ENCODE measurements at places on chromosomes 11 and 22.

- DNase-seq: no peak
These were observed 5.9 kb downstream of the SIAE start for GRCh38 chr11:124667601-124668000.

DNA sequence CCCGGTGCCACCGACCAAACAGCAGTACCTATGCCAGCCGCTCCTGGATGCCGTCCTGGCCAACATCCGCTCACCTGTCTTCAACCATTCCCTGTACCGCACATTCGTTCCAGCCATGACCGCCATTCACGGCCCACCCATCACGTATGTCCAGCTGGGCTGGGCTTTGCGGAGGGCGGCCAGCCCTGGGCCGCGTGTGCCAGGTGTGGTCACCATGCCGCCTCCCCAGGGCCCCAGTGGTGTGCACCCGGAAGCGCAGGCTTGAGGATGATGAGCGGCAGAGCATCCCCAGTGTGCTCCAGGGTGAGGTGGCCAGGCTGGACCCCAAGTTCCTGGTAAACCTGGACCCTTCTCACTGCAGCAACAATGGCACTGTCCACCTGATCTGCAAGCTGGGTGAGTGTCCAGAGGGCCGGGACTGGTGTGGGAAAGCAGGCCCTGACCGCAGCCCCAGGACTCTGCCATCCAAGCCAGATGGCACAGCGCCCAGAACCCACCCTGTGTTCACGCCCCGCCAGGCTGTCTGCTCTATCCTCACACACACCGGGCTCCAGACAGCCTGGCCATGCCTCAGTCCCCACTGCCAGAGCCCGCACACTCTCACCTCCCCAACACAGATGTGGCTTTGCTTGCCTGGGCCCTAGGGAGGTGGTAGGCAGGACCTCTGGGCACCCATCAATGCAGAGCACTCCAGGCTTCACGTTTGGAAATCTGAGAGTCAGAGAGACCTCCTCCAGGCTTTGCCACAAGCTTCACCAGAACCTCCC, 77.6 kb downstream of the MED15 start:
- no peak for DNase-seq

DNA sequence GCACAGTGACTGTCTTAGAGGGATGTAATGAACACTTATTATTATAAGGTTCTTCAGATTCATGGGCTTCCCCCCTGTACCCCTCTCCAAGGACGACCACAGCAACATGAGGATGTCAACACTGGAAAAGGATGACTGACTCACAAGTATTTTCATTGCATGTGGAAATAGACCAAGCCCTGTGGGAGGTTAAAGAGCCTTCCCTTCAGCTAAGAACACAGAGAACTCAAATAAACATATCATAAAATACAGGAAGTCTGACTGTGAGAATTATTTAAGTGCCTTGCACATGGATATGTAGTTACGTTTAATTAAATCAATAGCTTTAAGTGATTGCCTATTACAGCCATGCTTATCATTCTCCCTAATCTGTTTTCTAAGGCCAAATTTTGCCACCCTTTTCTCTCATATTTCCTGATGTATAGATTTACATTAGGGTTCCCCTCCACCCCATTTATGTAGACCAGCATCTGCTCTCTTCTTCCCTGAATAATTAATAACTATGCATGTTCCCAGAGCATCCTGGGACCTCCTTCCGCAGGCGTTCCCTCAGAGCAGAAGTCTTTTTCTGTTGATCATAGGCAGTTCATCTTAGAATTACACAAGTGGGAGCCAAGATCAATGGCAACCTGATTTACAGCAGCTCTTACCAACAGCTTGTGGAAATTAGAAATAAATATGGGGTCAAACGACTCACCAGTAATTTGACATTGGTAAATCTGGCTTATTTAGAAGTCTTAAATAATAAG, 226.9 kb downstream of the OPCML start:
- no peak for DNase-seq

- no peak for DNase-seq
These were observed 614 bp downstream of the SELENOM start for GRCh38 chr22:31106731-31107177.

DNA sequence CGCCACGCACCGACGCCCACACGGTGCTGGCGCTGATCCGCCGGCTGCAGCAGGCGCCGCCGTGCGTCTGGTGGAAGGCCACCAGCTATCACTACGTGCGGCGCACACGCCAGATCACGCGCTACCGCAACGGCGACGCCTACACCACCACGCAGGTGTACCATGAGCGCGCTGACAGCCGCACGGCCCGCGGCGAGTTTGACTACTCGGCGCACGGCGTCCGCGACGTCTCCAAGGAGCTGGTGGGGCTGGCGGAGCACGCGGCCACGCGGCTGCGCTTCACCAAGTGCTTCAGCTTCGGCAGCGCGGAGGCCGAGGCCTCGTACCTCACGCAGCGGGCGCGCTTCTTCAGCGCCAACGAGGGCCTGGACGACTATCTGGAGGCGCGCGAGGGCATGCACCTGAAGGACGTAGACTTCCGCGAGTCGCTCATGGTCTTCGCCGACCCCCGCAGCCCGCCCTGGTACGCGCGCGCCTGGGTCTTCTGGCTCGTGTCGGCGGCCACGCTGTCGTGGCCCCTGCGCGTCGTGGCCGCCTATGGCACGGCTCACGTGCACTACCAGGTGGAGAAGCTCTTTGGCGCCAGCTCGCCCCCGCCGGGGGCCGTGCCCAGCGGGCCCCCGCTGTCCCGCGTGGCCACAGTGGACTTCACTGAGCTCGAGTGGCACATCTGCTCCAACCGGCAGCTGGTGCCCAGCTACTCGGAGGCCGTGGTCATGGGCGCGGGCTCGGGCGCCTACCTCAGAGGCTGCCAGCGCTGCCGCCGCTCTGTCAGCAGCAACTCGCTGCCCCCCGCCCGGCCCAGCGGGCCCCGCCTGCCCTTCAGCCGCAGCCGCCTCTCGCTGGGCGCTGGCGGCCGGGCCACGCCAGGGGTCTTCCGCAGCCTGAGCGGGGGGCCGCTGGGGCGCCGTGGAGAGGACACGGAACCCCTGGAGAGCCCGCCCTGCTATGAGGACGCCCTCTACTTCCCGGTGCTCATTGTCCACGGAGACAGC, 3.2 kb downstream of the TMEM151A start:
- DNase-seq: no peak
